NCI-H1048 (cell line): ENCODE measurements at places on chromosomes 7 and 10.

GRCh38 chr10:5684971-5685763 is 529 bp downstream of the TASOR2 start:
- DNase-seq: peak; percentile 15

- no peak for DNase-seq
Observed at GRCh38 chr7:147595042-147595441, 995.5 kb upstream of the C7orf33 start.

- no peak for DNase-seq
Observed at GRCh38 chr7:39356172-39356925, 209.9 kb upstream of the YAE1 start.

DNA sequence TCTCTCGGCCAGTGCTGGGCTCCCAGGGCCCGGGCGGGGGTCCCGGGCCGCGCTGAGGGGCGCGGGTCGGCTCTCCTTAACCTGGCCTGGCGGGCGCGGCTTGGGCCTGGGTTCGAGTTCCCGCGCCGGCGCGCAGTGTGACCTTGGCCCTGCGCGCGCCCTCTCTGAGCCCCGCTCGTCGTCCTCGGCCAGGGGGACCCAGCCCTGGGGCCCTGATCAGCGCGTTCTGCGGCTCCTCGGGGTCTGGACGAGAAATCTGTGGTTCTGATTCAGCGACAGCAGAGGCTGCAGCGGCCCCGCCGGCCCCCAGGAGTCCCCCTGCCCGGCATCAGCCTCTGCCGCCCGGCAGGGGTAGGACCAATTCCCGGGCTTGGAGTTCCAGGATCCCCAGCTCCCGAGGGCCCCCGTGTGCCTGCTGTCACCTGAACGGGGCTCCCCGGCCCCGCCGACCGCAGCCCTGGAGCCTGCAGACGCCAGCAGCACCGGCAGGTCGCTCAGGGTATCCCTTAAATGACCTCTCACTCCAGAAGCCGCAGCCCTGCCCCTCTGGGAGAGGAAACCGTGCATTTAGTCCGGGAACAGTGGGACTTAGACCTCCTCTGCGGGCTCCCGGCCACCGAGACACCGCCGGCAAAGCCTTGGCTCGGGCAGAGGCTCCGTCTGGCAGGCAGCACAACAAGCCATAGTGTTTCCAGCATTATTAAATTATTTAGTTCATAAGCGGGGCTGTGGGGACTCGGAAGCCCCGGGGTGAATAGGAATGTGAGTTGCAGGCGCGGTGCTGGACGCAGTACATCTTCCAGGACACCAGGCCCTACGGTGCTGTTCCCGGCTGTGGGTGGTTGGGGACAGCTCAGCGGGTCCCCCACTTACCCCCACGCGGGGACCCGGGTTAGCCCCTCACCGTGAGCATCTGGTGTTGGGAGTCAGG is 572 bp downstream of the CHST12 start:
- no peak for DNase-seq

DNA sequence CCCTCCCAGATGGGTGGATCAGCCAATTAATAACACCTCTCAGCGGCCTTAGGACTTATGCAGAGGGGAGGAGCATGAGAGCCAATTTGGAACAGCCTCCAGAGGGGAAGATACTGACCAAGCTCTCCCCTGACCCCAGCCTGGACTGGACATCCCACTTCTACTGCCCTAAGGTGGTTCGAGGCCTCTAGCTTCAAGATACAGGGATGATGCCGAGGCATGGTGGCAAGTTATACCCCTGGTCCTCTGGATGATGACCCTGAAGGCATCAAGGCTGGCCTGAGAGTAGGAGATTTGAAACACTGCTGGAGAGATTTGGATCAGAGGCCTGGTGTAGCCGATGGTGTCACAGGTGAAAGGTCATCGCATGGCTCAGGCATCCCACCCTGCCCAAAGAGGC is 3.2 kb downstream of the CDH23 start:
- DNase-seq: no peak

DNA sequence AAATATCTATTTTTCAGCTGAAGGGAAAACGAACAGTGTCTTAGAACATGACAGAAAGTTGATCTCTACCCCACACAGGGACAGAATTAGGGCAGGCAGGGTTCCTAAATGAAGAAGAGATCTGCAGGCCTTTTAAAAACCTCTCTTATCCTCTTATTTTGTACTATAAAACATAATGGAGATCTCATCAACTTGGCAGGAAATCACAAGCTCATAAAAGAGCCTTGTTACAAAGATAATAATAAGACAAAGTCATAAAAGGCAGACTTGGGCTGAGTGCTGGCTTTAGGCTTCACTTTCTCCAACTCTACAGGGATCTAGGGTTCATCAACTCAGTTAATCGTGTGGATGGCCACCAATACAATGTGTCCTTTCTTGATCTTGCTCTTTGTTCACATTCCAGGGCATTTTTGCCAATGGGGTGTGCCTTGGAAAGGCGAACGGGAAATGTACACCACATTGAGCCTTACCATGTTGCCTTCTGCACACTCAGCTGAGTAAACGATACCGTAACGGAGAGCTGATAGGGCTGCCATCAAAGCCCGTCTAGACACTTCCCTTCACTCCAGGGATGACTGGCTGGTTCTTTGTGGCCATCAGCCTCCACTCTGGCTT is 7.1 kb upstream of the TEX36 start:
- DNase-seq: no peak

- no peak for DNase-seq
Observed at GRCh38 chr10:90420637-90421318, 437.1 kb downstream of the HTR7 start.

DNA sequence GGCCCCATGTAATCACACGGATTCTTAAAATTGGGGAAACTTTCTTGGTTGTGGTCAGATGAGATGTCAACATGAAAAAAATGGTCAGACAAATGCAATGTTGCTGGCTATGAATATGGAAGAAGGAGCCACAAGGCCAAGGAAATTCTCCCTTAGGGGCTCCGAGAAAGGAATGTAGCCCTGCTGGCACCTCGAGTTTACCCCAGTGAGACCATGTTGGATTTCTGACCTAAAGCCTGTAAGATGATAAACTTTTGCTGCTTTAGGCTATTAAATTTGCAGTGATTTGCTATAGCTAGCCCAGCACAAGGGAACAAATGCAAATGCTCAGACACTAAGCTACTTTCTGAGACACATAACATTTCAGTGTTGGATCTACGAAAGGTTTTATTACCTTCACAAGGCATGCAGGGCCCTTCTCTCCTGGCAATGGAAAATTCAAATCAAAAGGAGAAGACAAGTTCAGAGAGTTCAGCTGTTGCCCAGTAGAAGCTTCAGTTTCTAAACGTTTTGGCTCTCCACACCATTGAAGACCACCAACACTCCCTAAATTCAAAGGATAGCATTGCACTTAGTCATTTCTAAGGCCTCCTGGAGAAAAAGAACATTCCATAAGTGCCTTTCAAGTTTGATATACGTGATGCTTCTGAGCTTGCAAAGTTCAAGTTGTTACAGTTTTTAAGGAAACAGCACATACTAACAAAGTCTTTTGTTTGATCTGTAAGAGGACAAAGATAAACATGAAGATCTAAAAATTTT is 23.4 kb downstream of the MCMBP start:
- DNase-seq: no peak

DNA sequence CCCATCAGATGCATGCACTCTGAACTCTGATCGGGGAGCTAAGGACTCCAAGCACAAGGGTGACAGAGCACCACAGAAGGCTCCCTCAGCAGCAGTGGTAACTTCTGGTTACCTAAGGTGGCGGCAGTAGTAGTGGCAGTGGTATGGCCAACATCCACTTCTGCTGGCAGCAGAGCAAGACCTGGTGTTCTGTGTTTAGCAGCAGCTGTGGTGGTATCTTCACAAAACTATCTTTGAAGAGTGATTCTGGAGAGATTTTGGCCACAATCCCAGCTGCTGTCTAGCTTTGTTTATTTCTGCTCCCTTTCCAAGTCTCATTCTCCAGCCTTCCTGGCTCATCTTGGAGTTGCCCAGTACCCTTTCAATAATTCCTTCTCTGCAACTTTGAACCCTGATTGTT is 102.4 kb upstream of the LRGUK start:
- no peak for DNase-seq

GRCh38 chr10:62830679-62831078 is 14.5 kb upstream of the EGR2 start:
- DNase-seq: no peak

DNA sequence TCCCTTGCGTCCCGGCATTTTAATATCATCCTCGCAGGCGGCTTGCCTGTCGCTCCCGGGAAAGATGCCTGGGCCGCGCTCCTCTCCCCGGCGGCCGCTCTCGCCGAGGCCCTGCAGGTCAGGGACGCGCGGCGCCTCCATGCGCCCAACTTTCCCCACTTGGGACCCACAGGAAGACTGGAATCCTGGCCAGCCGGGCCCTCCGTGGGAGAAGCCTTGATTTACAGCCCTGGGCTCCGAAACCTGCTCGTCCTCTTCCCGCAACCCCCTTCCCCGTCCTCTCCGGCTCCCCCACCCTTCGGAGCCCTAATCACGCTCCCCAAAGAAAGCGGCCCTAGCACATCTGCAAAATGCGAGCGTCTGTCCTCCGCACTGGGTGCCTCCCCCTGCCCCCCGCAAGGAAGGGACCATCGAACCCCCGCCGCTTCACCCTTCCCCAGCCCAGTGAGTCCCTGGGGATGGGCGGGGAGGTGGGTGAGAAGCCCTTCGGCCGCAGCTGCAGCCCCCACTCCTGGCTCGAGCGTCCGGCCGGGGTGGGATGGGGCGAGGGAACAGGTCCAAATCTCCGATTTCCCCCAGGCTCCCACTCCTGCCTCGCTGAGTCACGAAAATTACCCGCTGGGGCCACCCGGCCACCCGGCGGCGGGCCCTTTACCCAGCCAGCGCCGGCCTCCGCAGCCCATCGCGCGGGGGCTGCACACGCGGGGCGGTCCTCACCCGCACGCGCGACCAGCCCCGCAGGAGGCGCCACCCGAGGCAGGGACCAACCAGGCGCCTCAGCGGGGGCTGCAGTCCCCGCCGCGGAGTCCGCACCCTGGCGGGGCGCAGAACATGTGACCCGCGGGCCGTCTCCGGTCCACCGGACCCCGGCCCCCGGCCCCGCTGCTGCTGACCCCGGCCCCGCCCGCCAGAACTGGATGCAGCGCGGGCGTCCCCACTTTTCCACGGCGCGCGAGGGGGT is 695 bp downstream of the HSPA12A start:
- no peak for DNase-seq

DNA sequence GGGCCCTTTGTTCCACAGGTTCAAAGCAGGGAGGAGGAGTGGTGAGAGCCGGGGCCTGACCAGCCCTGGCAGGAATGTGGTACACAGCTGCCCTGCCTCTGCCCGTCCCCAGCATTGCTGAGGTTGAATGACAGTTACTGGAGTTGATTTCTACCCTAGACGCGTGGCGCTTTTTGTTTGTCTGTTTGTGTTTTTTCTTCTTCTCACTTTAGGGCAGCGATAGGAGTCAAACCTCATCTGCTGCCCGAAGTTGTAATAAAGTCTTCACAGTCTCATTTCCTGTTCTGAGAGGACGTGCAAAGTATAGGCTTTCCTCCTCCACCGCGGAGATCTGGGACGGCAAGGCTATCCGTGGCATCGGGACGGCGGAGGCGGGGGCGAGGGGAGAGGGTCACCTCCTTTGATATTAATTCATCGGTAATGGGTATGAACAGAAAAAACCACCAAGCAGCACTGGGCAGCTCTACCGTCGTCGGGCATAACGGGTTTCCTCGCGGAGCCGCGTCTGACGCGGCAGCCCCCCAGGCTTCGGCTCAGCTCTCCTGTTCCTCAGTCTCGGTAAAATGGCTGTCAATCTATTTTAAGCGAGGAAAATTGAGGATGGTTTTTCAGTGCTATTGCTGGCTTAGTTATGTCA is 160.8 kb downstream of the LRMDA start:
- DNase-seq: no peak

GRCh38 chr7:8327199-8327598 is 65.2 kb upstream of the ICA1 start:
- DNase-seq: no peak

DNA sequence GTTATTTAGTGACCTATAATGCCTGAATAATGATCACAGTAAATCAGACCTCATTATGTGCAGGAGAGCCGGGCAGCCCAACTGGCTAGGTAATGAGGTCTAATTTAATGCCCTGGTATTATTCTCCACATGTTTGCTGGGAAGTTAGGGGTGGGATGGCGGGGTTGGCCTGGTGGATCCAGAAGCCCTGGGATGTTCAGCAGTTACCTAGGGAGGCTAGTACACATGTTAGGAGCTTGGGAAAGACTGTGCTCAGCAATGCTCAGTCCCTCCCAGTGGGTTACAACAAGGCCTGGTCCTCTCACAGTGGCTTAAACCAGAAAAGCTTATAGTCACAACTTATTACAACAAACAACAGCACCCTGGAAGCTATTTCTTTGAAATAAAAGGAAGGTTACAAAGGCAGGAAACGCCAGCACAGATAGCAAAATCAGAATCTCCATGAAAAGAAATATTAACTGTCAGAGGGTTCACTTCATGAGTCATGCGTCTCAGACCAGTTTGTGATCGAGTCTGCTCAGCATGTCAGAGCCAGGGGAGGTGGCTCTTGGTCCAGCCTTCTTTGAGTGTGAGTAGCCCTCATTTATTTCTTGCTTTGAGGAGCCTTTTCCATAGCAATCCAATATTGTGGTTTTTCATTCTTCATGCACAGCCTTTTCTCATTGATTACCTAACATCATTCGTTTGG is 418.6 kb upstream of the NPVF start:
- no peak for DNase-seq

GRCh38 chr7:901388-902154 is 25.2 kb downstream of the GET4 start:
- DNase-seq: peak; percentile 73

GRCh38 chr7:41955893-41956675 is 253.2 kb upstream of the INHBA start:
- no peak for DNase-seq

GRCh38 chr10:93993414-93993781 is 333 bp upstream of the PLCE1 start:
- DNase-seq: no peak

DNA sequence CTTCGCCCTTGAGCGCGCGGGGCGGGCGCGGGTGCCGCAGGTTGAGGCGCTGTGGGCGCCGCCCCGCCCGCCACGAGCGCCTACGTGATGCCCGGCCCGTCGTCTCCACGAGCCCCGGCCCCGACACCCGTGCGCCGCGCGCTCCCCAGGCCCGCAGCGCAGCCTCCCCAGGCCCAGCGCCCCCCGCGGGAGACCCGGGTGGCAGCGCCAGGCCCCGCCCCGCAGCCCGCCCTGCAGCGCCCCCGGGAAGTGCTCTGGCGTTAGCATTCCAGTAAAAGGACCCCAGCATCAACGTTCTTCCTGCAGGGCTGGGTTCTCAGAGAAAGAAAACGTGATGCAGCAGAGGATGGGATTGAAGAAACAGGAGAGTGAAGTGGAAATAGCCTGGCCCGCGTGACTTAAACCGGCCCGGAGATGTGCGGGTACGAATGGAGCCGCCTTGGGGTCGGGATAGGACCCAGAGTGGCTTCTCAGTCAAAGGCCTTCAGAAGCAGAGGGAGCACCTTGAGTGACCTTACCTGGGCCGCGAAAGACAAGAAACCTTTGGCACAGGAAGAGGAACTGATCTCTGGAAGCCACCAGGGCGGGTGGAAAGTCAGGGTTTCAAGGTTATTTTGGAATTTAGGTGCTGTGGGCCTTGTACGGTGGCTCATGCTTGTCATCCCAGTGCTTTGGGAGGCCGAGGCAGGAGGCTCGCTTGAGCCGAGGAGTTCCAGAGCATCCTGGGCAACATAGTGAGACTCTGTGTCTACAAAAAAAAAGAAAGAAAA is 1.8 kb downstream of the PFKP start:
- DNase-seq: no peak

GRCh38 chr10:105187243-105187642 is 546.2 kb downstream of the SORCS3 start:
- DNase-seq: no peak
